Esophagus squamous epithelium (tissue), 5 donors: ENCODE measurements at places on chromosomes 1 and 21. TPM values are rescaled to one million over a fixed set of nuclear protein-coding genes. Genes with fewer than 3 reads are reported as not detected.

GRCh38 chr1:163258181-163258580 is 55.5 kb upstream of the RGS5 start:
- DNase-seq = no peak

DNA sequence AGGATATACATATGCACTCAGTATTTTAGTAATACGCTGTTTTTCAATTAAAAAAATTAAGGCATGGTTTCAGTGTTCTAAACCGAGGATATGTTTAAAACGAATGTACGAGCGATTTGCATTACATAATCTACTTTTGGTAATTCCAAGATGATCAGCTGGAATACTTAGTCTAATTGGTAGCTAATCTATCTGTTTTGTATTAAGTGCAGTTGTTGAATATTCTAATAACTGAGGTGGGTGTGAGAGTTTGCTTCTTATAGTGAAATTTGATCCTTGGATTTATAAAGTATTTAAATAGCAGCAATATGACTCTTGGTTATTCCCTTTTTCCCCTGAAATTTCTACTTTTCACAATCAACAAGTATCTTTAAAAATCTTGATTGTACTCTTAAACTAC is 1.3 kb downstream of the RNF2 start:
- DNase-seq = no peak

RHEX gene
- 0.72 TPM for total RNA-seq

HIVEP3 gene
- 4.8 TPM for total RNA-seq

GRCh38 chr1:108591466-108591865 is 31.6 kb downstream of the EEIG2 start:
- no peak for DNase-seq

DNA sequence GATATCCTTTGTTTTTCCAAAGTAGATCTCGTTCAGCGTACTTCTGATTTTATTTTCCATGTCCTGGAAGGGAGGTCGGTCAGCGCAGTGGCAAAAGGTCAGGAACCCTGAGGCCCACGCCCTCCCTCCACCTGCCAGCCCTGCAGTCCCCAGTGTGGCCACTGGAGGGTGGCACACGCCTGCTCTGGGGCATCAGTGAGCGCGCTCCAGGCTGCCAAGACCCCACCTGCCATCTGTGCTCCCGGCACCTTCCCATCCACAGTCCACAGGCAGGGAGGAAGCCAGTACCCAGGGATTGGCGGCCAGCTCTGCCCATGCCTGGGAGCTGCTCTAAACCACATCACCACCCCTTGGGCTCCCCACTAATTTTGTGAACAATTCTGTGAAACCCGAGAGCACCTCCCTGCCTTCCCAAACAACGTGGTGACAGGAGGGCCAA is 32.3 kb downstream of the SLC66A1 start:
- DNase-seq = no peak

ARHGEF10L gene
- 43.1 TPM for total RNA-seq

- no peak for DNase-seq
Observed at GRCh38 chr1:213953806-213954205, 34.0 kb upstream of the PROX1 start.
